Left renal pelvis (tissue), 4 donors: ENCODE measurements at places on chromosomes 1 and 21.

GRCh38 chr1:64922336-64922735 lies 44.0 kb downstream of the JAK1 start:
- no peak for DNase-seq

DNA sequence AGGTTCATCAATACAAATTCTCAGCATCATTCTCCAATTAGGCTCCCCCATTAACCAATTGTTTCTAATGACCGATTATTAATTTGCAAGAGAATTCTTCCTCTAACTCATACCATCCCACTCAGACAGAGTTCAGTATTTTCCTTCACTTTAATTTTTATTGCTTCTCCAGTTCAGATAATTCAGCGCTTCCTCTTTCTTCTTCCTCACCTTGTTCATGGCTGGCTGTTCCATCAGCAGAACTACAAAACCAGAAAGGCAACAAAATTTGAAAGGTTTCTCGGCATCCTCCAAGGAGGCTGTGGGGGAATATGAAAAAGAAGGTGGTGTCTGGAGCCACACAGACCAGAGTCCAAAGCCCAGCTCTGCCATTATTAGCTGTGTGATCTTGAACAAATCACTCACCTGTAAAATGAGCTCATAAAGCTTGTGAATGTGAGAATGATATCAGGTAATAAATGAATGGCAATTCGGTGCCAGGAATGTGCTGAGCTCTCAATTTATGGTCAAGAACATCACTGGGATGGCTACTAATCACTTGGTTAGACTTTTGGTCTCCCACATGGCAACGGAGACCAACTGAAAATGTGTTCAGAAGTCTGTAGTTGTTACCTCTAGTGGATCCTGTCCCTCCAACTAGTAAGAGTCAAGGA lies 11.7 kb upstream of the ZNF436 start:
- no peak for DNase-seq

GRCh38 chr21:42120903-42121535 lies 49.9 kb downstream of the UMODL1 start:
- no peak for DNase-seq

DNA sequence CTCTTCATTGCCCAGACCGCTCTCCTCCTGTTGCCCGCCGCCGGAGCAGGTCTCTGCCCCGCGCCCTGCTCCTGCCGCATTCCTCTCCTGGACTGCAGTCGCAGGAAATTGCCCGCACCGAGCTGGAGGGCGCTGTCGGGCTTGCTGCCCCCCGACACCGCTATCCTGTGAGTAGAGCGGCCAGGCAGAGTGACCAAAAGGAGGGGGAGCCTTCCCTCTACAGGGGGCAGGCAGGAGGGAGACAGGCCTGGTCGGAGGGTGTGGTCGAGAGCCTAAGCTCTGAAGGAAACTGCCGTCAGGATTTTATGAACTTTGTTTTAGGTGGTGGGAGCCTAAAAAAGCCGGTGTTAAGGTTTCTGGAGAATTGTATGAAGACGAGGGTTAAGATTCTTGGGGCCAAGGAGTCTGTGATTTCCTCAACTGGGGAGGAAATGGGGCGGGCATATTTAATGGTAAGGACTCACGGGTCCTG lies 517 bp downstream of the LRIG2 start:
- DNase-seq: no peak

- no peak for DNase-seq
These were observed 96.2 kb upstream of the SIM2 start for GRCh38 chr21:36602735-36603134.
